ENCODE measurements at places on chromosomes 1 and 21.

GRCh38 chr1:203186091-203186445 lies 436 bp downstream of the CHI3L1 start:
- no peak for DNase-seq

DNA sequence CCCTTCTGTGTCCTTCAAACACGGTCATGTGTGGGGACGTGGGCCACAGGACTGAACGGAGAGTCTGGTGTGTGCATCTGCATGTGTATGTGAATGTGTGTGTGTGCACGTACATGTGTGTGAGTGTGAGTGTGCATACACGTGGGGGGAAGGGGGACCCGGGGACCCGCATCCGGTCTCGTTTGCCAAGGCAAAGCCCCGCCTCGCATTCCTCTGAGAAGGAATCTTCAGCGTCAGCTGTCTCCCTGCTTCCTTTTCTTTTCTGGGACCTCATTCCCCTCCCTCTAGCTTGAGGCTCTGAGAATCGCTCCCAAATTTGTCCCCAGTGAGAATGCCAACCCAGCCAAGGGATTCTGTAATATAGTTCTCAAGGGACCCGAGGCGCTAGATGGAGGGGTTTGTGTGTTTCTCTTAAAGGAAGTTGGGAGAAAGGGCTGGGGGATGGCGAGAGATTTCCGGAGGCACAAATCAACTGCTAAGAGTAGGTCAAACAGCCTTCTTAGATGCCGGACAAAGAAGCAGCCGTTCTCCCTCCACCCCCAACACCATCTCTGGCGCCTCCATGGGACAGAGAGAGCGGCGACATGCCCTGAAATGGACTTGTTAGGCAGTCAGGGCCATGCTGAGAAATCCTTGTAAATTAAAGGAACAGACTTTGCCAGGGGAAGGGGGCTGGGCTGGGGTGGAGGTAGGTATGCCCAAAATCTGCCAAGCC lies 6.6 kb downstream of the IFFO2 start:
- DNase-seq: no peak

DNA sequence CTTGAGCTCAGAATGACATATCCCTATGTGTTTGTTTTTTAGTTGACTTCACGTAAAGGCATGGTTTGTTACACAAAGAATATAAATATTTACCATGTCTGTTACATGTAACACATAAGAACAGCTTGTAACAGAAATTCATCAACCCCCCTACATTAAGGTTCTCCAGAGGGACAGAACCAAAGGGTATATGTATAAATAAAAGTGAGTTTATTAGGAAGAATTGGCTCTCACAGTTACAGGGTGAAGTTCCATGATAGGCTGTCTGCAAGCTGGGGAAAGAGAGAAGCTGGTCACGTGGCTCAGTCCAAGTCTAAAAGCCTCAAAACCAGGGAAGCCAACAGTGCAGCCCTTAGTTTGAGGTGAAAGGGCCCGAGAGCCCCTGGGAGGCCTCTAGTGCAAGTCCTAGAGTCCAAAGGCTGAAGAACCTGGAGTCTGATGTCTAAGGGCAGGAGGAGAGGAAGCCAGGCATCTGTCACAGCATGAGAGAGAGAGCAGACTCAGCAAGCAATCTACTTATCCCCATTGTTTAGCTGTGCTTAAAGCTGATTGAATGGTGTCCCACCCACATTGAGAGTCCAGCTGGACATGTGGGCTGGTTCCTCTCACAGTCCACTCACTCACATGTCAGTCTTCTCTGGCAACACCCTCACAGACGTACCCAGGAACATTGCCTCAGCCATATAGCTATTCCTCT lies 15.8 kb downstream of the THRAP3 start:
- no peak for DNase-seq

DNA sequence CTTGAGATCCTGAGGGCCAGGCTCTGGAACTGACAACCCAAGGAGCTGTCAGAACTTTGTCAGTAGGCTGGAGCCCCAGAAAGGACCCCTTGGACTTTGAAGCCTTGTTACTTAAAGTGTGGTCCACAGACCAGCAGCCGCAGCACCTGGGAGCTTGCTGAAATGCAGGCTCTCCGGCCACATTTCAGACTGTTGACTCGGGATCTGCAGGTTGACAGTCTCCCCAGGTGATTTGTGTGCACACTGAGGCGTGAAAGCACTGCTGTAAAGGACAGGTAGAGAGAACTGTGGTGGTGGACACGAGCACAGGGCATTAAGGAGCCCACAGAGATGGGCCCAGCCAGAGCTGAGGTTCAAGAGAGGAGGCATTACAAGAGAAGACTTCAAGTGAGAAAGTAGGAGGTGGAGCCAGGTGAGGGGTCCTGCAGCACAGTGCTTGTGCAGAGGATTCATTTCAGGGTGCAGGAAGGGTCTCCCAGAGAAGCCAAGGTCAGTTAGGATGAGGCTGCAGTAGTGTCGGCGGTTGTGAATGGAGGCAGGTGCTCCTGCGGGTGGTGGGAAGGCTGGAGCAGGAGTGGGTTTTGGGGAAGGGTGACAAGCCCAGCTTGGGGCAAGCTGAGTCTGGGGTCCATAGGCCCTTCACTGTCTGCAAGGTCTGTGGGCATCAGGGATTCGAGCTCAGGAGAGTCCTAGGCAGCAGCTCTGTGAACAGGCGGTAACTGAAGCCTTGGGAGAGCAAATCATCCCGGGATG lies 4.6 kb downstream of the HYI start:
- no peak for DNase-seq

GRCh38 chr1:76494807-76495206 lies 372.5 kb upstream of the ST6GALNAC5 start:
- DNase-seq: no peak

- DNase-seq: no peak
Observed at GRCh38 chr1:184298440-184299405, 88.1 kb upstream of the C1orf21 start.

DNA sequence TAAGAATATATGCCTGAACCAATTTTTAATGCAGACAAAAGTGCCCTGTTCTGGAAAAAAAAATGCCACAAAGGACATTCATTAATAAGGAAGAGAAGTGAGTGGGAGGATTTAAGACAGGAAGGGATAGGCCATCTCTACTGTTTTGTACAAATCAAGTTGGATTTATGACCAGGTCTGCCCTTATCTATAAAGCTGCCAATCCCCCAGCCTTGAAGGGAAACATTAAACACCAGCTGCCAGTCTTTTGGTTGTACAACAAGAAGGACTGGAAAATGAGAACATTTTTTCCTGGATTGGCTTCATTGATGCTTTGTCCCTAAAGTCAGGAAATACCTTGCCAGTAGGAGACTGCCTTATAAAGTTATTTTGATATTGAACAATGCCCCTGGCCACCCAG lies 444.0 kb downstream of the NPHP4 start:
- DNase-seq: no peak

- DNase-seq: no peak
Observed at GRCh38 chr21:44995343-44995941, 55.6 kb downstream of the SLX9 start.

All from activated T-cell treated with anti-CD3 and anti-CD28 coated beads for 48 hours (primary cell).